ENCODE measurements at places on chromosomes 16 and 17.

- DNase-seq, result no peak
Measured at GRCh38 chr16:12617401-12617819, 186.3 kb downstream of the CPPED1 start.

DNA sequence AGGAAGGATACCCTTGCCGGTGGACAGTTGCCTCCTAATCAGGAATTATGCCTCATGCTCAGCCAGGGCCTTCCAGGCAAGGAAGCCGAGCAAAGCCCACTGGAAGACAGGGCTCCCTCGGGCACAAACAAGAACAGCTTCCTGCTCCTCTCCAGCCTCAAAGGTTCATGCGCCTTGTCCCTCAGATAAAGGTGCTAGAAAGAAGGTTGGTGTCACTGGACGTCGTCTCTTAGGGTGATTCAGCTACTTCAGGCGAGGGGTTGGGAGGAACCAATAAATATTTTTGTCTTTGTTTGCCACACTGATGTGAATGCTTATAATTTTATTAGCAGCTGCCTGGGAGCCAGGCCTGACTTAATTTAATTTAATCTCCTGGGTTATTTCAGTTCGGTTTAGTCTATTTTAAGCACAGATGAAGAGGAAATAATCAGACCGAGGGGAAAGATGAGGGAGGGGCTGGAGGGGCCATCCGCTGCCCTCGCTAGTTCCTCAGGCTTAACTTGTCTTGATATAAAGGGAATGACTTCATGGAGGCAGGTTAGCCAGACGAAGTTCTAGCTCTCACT, 171.8 kb upstream of the CACNG5 start:
- no peak for DNase-seq

DNA sequence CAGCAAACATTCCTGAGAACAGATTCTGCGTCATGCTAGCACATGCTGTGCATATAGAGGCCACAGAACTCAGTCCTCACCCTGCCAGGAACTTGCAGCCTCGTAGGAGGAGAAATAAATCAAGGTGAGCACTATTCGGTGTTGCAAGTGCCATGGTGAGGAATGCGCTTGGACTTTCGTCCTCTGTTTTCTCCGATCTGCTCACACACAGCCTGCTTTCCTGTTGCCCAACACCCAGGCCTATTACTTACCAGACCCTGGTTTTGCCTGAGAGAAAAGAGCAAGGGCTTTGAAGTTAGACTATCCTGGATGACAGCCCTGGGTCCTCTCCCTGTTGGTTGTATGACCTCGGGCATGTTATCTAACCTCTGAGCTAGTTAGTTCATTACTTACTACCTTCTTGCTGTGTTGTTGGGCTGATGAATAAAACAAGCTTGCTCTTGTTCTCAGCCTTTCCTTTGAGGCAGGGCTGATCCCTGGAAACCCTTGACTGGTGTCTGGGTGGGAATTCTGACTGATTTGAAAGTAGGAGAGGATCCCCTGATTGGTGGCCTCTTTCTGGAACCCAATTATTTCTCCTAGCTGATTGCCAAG, 2.9 kb downstream of the ACSF2 start:
- DNase-seq, result no peak

DNA sequence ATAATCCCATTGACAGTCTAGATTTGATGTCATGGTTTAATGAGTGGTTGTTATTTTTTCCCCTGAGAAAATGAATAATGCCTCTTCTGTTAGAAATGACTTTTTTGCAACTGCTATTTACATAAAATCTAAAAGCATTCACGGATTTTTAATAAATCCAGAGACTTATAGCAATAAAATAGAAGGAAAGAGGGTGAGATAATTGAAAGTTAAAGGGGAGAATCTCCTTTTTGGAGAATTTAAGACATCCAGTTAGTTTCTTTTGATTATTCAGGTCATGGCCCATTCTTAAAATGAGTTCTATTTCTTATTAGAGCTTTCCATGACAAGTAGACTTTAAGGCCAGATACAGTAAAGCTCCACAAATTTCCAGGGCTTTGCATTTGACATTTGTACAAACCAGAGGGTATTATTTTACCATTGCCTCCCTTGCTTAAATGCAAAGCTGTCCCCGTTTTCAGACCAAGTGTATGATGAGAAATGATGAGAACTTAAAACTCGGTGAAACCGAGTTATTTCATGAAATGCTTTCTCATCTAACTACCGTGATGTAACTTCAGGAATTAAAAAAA, 789.0 kb upstream of the SOX9 start:
- DNase-seq, result no peak

DNA sequence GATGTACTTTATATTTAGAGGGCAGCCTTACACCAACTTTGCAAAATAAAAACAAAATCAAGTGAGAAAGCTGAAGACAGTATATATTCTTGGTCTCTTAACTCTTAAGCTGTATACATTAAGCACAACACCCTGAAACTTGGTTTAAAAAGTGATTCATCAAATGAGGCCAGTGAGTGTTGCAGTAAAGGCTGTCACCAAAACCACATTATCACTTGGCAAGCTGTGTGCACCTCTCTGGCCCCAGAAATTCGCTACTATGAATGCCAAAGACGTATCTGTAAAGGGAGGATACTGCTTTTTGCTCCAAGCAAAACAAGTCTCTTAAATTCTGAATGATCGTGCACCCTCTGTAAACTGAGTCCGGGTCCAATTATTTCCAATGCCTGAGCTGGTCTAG, 163.9 kb downstream of the ZFHX3 start:
- DNase-seq, result no peak

- no peak for DNase-seq
Measured at GRCh38 chr16:88926374-88926990, 50.5 kb downstream of the CBFA2T3 start.

GRCh38 chr16:10226141-10226986, 44.1 kb upstream of the GRIN2A start:
- no peak for DNase-seq

DNA sequence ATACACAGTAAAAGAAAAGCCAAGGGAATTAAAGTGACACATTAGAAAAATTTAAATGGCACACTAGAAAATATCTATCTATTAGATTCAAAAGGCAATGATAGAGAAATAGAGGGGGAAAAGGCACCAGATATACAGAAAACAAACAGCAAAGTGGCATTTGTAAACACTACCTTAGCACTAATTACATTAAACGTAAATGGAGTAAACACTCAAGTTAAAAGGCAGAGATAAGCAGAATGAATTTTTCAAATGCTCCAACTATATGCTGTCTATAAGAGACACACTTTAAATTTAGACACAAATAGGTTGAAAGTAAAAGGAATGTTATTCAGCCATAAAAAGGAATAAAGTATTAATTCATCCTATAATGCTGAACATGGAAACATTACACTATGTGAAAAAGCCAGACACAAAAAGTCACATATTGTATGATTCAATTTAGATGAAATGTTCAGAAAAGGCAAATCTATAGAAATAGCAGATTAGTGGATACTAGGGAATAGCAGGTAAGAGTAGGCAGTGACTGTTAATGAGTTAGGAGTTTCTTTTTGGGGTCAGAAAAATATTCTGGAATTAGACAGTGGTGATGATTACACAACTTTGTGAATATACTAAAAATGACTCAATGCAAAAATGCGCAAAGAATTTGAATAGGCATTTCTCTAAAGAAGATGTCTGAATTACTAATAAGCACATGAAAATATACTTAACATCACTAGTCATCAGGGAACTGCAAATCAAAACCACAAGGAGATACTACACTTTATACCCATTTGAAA, 92.4 kb downstream of the BRIP1 start:
- DNase-seq, result no peak

DNA sequence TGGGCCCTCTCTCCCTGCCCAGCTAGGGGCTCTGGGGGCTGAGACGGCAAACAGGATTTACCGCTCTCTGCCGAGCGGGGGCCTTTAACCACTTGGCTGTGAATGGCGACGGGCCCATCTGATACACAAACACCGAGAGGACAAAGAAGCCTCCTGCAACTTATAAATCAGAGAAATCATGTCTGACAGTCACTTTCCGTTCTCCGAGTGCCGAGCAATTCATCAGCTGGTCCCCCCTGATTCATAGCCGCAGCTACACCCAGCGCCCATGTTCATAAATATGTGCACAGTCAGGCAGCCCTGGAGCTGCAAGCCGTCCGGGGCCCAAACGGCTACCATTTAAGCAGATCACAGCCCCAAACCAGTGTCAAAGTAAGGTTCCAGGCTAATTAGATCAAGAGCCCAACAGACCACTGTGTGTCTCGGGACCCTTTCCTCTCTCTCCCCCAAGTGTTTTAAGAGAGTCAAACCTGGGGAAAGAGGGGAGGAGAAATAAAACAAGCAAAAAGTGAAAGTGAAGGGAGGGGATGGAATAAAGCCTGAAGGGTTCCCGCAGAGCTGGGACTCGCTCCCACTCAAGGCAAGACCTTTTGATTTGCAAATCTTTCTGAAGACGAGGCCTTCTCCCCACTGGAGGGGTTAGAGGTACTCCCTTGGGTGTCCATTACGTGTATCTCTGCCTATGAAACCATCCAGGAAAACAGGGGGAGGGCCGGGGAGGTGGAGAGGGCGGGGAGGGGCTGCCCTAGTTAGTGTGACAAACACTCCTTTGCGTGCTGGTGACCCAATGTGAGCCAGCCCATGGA, 154.7 kb downstream of the C16orf78 start:
- DNase-seq, result no peak

DNA sequence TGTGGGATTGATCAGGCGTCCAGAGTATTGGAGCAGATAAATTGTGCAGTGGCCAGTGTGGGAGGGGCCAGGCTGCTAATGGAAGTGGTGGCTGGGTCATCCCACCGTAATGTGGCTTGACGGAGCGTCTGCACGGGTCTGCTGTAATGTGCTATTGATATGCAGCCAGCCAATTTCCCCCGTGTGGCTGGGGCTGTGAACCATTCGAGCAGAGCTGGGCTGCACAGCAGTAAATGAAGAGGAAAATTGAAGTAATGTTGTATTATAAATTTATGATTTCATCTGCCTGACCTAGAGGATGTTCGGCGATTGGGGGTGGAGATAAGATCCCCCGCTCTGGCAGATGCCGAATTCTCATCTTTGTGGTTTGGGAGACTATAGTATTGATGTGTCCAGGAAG, 121.5 kb downstream of the CCDC182 start:
- DNase-seq, result no peak

DNA sequence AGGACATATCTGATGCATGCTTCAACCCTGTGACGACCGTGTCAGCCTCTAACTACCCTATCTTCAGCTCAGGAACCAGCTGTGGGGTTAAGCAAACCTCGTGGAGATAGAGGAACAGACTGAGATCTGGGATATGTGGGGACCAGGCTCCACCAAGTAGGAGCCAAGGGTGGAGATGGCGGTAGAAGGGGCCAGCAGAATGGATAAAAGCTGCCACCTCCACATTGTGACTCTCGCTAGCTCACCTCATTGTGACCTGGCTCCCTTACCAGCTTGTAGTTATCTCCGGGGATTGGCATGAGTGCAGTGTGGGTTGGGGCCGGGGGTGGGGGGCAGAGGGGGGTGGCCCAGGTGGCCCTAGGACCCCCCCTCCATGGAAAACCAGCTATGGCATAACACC, at the start of gene SPEM2:
TSS of gene SPEM2 (plus strand) at position 301 of the 400 bp plus-strand sequence. CDS start at position 374, 73 bp downstream.
- no peak for DNase-seq

DNA sequence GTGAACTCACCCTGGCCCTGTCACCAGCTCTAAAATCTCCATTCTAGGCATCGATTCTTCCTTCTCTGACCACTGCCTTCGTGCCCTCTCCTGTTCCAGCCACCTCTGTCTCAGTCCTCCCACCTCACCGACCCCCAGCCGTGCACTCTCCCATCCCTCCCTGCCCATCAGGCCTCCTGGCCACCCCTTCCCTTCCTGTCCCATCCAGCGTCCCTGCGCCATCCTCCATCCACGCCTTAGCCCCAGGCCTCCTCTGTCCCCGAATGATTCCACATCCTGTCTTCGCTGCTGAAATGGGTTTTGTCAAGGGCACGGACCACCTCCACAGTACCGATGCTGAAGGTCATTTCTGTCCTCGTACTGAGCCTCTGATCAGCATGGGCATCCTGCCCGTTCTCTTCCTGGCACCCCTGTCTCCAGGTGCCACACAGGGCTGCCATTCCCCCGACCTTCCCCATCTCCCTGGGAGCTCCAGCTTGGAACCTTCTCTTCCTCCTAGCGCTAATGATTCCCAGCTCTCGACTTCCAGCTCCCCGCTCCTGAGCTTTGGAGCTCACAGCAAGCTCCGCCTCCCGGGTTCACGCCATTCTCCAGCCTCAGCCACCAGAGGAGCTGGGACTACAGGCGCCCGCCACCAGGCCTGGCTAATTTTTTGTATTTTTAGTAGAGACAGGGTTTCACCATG, 2.6 kb downstream of the TRIM65 start:
- no peak for DNase-seq

GRCh38 chr17:18262111-18262510, 1.6 kb downstream of the MIEF2 start:
- DNase-seq, result no peak
